ENCODE measurements at places on chromosomes 1 and 21.
A peak's percentile ranks its signal among the peaks of the same experiment; 100 is the strongest.

DNA sequence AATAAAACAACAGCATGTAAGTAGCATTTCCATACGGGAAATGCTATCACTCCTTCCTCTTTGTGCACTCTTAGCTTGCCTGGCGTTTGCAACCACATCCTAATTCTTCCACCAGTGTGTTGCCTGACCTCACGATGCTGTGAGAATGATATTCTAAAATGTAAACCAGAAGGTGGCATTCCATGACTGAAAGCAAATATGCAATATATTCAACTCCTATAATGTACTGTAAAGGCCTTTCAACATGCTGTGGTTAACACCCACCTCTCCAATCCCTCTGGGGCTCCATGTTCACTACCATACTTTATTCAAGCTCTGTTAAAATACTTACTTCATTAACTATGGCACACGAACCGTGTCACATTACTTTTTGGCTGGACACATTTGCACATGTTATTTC, 420.6 kb upstream of the DEPDC1 start:
- DNase-seq, result no peak

DNA sequence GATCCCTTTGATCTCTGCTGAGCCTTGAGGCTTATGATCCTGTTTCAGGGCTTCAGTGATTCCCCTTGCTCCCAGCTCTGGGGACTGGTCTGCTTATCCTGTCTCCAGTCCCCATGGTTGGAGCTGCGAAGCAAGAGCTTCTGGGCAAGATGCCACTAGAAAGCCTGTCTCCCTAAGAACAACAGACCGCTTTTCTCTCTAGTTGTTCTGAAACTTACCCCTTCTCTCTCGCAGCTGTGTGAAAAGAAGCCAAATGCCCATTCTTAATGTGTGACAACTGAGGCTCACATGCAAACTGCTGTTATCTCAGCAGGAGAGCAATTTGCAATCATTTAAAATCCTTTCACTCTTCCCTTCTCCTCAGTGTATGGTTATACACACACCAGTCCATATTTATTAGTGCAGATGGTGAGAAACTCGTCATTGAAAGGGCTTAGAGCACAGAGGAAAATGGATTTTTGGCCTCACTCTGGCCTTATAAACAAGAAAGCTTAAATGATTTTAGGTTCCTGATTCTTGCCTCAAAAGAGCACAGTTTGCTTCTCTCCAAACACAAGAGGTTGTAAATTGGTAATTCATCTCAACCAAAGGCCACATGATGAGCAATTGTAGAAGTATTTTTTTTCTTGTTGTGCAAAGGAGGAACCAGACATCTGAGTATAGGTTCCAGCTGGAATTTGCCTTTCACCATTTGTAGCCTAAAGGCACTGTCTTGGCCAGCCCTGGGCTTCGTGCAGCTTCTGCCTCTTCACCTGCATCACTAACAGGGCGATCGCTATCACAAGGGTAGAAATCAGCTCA, 179.2 kb upstream of the LMO4 start:
- DNase-seq, result peak; percentile 17

GRCh38 chr1:16989676-16990391, 9.4 kb upstream of the MFAP2 start:
- no peak for DNase-seq

DNA sequence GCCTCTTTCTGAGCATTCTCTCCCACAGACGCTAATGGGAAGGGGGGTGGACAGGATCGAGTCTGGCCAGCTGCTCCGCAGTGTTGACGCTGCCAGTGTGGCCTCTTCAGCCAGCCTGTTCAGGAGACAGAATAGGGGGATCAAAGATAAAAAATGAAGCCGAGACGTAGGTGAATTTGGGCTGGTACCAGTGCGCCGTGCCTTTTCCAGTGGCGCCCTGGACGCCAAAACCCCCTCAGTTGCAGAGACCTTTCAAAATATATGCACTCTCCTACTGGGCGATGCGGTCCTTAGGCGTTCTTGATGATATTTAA, 1.1 kb downstream of the TTC3 start:
- no peak for DNase-seq

DNA sequence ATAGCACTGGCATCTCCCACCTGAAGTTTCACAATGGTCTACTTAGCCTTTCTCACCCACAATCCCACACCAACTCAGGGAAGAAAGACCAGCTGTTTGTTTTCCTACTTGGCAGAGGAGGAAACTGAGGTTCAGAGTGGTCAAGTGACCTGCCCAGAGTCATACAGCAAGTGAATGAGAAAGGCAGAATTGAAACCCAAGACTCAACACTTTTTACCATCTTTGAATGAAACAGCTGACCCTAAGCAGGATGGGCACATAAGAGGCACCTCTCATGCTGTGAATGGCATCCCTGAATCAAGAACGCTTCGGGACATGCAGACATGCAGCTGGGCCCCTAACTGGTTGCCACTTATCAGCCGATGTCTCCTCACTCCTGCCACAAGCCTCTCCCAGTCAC, 193.8 kb downstream of the HIVEP3 start:
- no peak for DNase-seq

- DNase-seq, result no peak
Measured at GRCh38 chr1:106456832-106457231, 599.6 kb upstream of the PRMT6 start.

DNA sequence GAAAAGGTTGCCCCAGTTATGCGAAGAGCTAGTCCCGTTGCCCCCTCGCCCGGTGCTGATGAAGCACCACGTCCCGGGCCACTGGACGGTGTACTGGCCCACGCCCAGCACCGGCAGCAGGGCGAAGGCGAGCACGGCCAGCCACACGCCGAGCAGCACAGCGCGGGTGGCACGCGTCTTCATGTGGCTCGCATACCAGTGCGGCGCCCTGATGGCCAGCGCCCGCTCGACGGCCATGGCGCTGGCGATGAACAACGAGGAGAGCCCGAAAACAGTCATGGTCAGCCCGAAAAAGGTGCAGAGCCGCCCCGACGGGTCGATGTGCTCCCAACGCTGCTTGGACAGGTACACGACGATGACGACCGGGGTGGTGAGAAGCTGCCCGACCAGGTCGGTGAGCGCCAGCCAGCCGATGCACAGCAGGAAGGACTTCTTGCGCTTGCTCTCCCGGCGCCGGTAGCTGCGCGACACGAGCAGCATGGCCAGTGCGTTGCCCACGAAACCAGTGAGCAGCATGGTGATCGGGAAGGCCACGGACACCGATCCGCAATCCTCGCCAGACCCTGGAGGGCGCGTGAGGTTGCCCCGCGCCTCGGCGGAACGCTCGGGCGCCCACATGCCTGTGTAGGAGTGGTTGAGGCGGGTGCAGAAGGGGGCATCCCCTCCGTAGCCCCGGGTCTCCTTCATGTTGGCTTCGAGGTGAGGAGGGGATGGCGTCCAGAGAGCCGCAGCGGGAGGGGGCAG, 553 bp downstream of the PTGER3 start:
- DNase-seq, result no peak

DNA sequence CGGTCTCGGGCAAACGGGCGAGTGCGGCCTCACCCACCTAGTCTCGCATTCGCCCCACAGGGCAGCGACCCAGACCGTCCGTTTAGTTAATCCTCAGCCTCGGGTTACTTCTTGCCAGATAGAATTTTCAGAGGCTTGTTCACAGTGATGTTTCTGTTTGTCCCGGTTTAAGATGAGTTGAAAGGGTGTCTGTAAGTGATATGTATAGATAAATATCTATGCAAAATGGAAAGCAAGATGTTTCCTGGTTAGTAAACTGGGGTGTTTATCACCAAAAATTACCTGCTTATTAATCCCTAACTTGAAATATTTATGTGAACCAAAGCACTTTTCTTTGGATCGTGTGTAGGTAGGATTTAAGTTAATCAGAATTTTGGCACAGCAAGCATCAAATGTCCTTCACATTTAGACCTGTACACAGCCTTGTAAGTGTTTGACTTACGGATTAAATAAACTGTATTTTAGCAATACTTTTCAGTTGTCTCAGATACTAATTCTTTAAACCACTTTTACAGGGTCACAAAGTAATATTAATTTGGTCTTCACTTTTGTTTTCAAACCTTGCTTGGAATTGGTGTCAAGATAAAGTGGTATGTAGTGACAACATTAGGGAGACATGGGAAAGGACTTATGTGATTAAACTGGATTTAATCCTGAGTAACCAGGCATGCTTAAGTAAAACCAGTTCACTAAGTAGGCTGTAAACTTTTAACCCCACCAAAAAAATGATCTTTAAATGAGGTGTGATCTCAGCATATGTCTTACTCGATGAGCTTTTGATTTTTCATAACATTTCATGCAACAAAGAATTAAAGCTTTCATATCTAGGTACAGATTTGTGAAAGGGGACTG, 914 bp downstream of the ZNF326 start:
- peak; percentile 71 for DNase-seq

DNA sequence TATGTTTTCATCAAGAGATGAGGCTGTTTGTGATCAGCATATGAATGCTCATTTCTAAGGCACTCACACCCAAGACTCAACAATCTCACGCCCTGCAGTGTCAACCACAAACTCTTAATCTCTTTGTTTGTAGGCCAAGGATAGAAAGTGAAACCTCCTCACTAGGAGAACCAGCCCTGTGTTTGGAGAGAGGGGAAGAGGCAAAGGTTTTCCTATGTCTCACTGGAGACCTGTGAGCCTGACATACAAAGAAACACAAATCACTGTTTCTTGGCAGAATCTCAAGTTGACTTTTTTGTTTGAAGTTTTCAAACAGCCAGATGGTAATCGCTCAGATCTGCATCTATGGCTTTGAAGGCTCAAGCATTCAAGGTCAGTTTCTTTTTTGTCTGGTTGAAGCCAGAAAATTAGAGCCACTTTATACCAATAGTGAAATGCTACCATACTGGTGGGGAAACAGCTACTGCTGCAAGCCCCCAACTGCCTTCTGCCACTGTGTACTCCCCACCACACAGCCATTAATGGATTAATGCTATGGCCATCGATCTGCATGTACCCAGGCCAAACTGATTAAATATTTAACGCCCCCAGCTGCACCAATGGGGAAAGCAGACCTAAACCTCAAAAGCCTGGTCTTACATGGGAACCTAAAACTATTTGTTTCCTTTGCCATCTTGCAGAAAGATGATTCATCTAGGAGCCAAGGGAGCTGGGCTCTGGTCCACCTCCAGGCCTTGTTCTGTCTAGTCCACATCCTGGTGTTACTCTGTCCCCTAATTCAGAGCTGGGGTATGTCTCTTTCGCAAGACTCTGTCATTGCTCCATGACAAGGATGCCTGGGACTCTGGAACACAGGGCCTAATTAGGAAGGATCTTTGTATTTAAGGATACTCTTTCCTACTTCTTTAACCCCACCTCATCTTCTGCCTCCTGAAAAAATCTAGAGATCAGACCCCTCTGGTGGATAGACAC, 16.3 kb downstream of the PDZK1 start:
- DNase-seq, result no peak

DNA sequence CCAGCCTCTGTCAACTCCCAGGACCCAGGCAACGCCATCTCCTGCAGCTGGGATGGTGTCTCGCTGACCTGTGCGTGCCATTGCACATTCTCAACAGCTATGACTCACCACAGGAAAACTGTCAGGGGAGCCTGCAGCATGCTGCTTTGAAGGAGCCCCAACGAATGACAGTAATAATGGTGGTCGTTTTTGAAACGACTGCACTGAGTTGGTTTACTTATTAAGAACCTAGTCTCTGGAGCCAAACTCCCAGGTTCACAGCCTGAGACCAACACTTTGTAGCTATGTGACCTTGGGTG, 21.6 kb downstream of the TCEA3 start:
- peak; percentile 57 for DNase-seq

GRCh38 chr1:183844806-183845205, 39.9 kb downstream of the RGL1 start:
- peak; percentile 2 for DNase-seq

DNA sequence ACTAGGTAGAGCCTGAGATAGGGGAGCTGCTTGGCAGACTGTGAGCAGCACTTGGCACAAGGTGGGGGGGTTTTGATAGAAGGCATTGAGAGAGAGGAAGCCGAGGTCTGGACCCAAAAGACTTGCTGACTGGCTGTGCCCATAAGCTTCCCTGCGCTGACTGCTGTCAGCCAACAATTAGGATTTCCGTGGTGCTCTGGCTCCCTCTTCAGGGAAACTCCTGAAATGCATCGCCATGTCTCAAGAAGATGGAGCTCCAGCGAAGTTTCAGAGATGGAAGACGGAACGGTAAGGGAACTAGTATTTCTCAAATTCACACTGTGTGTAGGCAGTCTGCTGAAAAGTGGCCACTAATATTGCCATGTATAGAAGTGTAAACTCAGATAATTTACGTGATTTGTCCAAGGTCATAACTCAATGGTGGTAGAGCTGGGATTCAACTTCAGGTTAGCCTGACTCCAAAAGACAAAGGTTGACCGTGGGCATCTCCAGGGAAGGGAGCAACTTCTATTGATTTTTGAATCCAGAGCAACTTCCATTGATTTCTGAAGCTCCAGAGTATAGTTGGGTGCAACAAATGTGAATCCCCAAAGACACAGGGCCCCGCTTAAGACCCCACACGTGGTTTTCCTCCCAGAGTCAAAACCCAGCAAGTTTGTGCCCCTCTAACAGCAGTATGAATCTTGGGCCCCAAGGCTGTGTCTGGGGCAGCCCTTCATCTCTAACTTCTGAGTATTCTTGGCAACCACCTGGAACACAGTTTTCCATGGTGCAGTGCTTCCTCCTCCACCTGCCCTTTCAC, 44.5 kb upstream of the CRNN start:
- peak; percentile 78 for DNase-seq

Data from SJCRH30 (cell line).